Mucosa of descending colon (tissue), 3 donors: ENCODE measurements at places on chromosomes 2 and 18. TPM values are rescaled to one million over a fixed set of nuclear protein-coding genes. Genes with fewer than 3 reads are reported as not detected.

The C2orf78 gene
- not detected for total RNA-seq

- DNase-seq: no peak
These were observed 1.1 kb downstream of the PAX8 start for GRCh38 chr2:113277474-113278072.

GRCh38 chr2:224442071-224442967 is 40.4 kb upstream of the FAM124B start:
- peak; percentile 25 for DNase-seq

- no peak for DNase-seq
These were observed 195.8 kb downstream of the NDUFA10 start for GRCh38 chr2:239829326-239829725.

DNA sequence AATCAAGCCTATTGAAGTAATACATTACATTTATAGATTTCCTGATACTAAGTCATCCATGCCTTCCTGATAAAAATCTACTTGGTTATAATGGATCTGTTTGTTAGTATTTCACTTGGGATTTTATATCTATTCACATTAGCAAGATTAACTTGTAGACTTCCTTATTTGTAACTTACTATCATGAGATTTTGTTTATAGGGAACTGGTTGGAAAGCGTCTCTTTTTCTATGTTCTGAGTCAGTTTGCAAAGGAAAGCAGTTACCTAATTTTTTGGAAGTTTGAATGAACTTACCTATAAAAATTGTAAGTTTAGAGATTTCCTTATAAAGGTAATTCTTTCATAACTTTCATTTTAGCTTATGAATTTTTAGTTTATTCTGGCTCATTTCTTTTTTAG is 141.4 kb downstream of the SMAD7 start:
- DNase-seq: no peak

DNA sequence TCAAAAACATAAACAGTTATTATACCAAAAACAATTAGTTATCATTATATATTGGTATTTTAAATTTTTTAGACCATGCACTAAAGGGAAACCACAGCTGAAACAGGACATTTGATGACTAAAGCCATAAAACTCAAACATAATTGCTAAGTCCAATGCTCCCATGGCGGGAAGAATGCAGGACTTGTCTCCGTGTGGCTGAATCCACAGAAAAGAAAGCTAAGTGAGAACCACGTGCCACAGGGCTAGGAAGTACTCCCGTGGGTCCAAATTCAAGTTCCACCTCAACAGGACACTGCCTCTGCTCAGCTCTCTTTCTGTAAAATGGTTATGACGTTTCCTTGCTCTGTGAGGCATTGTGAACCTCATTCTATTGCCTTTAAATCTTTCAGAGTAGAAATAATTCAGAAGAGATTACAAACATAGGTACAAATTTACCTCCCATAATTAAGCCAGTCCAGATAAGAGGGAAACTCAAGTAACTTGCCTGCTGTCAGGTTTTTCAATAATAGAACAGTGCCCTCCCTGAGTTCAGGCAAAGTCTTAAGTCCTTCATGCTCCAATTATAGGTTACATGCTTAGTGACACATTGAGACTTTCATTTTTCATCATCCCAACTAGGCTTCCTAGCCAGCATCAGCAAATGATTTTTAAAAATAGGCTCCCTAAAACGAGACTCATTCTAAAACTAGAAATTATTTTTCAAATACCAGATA is 36.7 kb downstream of the FTCDNL1 start:
- no peak for DNase-seq

- DNase-seq: no peak
These were observed 16.0 kb downstream of the BCL2 start for GRCh38 chr18:63303547-63303946.

The IL1R1 gene
- 40.1 TPM for total RNA-seq

DNA sequence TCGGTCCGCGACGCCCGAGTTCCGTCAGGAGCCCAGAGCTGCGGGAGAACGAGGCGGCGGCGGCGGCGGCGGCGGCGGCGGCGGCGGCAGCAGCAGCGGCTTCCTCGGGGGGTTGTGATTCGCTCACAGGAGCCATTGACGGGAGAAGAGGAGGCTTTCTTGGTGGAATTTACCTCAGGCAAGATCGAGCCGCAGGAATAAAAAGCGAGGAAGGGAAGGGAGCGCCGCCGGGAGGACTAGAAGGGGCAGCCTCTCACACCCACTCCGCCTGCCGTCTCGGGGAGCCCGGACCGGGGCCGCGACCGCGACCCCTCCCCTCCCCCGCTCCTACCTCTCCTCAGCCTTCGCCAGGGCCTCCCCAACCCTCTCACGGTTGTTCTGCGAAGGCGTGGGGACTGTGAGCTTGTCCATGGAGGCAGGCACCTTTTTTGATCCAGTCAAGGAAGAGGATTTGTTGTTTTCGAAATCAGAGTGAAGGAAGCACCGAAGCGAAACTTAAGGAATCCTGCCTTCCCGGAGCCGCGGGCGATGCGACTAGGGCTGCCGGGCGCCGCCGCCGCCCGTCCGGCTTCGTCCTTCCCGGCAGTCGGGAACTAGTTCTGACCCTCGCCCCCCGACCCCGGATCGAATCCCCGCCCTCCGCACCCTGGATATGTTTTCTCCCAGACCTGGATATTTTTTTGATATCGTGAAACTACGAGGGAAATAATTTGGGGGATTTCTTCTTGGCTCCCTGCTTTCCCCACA is 506 bp downstream of the BMPR2 start:
- DNase-seq: peak; percentile 70

DNA sequence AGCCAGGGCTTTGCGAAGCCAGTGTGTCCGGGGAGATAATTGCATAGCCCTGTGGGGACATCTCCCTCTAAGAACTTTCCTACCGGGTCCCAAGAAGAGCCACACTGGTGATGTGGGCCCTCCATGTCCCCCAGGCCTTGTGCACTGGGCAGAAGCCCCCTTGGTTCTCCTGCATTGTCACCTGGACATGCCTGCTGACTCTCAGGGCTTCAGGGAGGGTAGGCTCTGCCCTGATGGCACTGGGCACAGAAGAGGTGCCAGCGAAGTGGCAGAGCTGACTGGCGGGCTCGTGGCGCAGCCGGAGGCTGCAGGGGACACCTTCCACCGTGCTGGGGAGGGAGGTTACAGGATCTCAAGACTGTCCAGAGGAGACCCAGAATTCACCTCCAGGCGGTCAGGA is 28.3 kb downstream of the GLI2 start:
- no peak for DNase-seq

The SPDYA gene
- 1.1 TPM for total RNA-seq

DNA sequence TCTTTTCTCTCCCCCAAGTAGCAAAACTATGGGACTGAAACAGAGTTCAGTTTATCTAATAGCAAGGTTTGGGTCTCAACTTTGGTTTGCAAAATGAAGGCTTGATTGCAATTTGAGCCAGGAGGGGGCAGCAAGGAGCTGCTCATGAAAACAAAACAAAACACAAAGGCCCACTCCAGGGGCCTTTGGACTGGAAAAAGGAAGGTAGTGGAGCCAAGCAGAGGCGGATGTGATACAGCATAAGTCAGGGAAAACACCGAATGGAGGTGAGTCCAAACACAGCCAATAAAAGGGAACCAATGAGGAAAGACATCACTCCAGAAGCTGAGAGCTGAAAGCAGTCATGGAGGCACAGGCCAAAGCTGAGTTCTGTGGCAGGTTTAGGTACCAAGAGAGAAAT is 799.7 kb upstream of the ACVR2A start:
- peak; percentile 51 for DNase-seq

GRCh38 chr18:35074581-35074980 is 33.4 kb downstream of the MAPRE2 start:
- DNase-seq: no peak

The SLC9A4 gene
- 0.17 TPM for total RNA-seq

DNA sequence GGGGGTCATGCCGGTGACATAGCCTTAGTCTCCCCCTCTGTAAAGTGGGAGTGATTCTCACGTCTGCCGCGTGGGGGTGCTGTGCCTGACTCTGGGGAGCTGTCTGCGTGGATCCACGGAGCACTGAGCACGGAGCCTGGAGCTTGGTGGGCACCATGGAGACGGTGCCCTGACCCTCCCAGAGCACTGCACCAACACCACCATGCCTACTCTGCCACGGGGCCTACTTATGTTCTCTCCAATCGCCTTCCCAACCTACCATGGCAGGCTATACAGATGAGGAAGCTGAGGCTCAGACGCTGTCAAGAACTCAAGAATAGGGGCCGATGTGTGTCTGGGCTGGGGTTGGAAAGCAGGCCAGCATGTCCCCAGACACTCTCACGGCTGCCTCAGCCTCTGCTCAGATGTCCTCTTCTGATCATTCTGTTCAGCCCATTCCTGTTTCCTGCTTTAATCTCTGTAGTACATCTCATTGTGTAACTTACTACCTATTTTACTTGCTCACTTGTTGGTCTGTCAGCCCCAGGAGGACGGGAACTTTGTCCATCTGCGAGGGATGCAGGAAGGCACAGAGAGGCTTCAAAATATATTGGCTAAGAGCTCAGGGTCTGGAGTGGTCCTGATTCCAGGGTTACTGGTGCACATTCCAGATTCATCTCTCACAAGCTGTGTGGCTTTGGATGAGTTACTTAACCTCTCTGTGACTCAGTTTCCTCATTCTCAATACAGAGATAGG is 168.1 kb upstream of the HS6ST1 start:
- DNase-seq: no peak

- no peak for DNase-seq
These were observed 1995.2 kb upstream of the PIK3C3 start for GRCh38 chr18:39959839-39960238.

The TLX2 gene
- 0.17 TPM for total RNA-seq

The ZNG1B gene
- total RNA-seq: 33.5 TPM

DNA sequence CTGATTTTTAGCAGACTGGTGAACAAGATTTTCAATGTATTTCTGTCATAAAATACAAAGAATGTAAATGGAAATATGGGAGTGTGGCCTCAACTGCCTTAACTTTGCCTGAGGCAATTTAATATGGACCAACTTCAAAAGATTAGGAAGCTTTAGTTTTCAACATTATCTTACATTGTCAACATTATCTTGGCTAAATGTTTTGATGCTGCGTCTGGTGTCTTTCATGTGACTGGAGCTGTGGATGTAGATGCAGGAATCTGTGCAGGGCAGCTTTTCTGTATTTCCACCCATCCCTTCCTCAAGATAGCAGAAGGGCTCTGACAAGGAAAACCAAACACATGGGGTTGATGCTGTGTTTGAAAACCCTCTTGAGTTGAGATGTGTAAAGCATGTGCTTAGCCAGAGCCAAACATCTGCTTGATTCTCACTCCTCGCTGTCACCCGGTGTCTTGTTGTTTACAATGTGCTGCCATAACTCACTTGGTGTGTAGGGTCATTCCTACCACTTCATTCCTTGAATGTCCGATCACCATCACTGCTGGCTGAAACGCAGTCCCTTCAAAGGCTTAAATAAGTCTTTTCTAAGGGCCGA is 33.0 kb downstream of the COPS8 start:
- DNase-seq: no peak

DNA sequence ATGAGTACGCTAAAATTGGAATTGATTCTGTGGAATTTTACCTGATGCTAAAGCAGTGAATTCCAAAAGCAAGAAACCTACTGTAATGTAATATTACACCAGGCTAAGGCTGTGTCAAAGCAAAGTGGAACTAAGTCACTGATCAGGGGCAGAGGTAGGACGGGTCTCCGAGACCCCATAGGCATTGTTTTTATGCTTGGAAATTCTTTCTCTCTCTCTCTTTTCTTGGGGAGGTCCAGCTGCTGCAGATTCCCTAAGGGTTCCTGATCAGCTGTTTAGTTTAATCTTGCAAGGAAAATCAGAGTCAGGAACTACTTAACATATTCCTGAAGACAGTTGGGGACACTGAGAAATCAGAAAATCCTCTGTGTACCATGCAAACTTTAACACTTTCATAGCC is 220.2 kb downstream of the SRBD1 start:
- DNase-seq: no peak

The OLA1 gene
- 55.3 TPM for total RNA-seq

DNA sequence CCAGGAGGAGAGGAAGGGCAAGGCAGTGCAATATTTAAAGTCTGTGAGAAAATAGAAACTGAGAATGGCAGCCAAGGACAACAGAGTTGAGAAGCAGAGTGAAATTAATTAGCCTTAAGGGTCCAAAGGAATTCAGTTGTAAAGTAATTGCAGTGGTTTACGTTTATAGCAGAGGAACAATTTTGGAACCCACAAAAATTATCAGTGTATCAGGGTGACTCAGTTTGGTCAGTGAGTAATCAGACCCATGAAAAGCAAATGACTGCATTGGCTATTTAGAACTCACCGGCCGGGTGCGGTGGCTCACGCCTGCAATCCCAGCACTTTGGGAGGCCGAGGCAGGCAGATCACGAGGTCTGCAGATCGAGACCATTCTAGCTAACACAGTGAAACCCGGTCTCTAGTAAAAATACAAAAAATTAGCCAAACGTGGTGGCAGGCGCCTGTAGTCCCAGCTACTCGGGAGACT is 245.8 kb upstream of the SLC39A10 start:
- DNase-seq: no peak

The GNAL gene
- 20.7 TPM for total RNA-seq

- no peak for DNase-seq
These were observed 113.1 kb downstream of the UXS1 start for GRCh38 chr2:106080959-106081358.

DNA sequence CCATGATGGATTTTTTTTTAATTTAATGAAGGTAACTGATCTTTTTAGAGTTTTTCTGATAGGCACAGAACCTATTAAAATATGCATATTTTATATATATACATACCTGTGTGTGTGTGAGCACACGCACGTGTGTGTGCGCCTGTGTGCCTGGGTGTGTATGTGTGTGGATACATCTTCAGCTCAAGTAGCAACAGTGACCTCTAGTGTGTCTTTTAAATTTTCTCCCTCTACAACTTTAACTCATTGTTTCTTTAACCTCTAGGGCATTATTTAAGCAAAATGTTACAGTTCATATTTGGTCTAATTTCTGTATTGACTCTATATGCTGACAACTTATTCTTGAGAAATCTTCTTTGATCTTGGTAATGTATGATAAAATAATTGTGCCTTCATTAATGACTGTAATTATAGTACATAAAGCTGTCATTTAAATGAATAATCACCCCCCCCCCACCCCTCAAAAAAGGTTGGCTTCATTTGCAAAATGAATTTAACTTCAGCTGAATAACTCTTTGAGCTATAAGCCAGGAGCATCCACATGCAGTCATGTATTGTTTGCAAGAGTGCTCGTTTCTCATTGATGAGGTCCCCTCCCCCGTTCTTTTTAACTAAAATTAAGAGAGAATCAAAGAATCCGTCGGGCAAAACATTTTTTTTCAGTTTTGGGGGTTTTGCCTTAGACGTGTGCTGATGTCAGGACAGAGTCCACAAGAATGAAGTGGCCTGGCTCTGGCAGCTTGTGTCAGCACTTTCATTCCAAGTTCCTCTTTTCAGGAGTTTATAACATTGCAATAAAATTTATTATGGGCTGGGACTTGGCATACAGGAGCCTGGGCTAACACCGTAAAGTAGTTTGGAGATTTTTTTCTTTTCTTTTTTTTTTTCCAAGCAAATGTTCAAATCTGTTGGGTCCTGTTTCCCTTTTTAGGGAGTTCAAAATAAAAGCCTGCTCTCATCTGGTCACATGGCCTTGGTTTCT is 80.0 kb downstream of the ETAA1 start:
- peak; percentile 32 for DNase-seq
